ENCODE measurements at places on chromosomes 16 and 17.

DNA sequence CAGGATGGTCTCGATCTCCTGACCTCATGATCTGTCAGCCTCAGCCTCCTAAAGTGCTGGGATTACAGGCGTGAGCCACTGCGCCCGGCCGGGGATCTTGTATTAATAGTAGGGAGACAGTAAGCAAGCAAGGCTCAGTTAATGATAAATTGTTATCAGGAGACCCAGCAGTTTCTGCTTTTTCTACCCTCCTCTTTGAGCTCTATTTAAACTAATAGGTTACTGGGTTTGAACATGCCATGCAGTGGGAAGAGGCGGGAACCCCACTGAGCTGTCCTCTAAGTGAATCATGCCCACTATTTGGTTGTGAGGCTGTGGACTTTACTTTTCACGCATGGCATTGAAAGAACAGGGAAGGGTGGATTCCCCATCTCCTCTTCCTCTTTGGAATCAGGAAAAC is 223.9 kb downstream of the WWOX start:
- DNase-seq, result no peak

- no peak for DNase-seq
Measured at GRCh38 chr17:14741491-14741890, 440.6 kb downstream of the HS3ST3B1 start.

- no peak for DNase-seq
Measured at GRCh38 chr17:72205822-72206221, 85.0 kb downstream of the SOX9 start.

DNA sequence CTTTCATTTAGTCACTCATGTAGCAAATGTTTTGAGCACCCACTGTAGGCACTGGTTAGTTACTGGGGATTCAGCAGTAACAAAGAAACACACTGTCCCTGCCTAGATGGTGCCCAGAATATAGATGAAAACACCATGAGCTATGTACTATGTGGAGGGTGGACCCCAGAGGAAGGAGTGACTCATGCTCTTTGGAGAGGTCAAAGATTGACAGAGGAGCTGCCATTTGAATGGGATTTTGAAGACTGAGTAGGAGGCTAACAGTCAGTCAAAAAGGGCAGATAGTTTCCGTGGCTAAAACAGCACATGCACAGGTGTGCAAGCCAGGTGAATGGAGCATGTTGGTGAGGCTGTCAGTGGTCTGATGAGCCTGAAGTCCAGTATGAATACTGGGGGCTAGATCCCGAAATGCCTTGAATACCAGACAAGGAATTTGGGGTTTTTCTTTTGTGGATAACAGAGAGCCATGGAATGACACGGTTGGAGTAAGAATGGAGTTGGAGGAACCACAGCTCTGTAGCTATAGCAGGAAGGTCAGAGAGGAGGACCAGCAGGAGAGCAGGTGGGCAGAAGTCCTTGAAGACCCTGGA is 6.1 kb downstream of the IL21R start:
- no peak for DNase-seq

DNA sequence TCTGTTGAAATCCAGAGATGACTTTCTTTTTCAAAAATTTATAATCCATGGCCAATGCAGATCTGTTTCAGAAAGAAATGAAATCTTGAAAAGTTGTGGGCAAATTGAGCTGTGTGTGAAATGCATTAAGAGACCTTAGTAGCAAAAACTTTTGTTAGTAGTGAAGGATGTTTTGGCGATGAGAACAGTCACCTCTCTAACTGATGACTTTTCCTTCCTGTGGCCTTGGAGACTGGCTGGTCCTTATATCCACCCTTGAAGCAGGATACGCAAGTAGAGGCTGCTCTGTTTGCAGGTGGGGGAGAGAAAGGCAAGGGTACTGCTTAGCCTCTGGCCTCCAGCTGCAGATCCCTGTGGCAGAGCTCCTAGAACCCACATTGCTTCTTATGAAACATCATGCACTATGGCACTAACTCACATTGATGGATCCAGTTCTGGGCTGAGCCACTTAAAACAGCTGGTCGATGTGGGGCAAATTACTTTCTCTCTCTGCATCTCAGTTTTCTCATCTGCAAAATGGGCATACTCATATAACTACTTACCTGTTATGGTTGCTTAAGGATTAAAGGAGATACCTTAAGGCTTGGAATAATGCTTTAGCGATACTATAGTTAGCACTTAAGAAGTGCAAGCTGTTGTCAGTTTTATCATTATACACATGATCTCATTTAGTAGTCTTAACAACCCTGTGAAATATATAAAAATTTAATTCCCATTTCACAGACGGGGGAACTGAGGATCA is 89.3 kb downstream of the SDR42E1 start:
- no peak for DNase-seq

GRCh38 chr17:1898872-1899271 is 69.1 kb downstream of the RPA1 start:
- DNase-seq, result no peak

DNA sequence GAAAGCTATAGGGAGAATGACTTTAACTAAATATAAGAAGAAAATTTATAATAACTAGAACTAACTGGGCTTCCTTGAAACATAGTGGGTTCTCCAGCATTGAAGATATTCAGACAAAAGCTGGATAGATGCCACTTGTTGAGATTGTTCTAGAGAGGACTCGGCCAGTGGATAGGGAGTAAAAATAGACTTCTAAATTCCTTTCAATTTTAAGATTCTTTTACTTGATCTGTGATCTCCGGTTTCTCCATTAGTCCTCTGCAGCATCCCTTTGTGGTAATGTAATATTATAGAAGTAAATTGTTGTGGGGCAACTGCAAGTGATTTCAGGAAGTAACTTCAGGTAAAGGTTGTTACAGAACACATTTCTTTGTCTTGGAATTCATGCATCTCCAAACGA is 10.3 kb upstream of the RARA start:
- no peak for DNase-seq

DNA sequence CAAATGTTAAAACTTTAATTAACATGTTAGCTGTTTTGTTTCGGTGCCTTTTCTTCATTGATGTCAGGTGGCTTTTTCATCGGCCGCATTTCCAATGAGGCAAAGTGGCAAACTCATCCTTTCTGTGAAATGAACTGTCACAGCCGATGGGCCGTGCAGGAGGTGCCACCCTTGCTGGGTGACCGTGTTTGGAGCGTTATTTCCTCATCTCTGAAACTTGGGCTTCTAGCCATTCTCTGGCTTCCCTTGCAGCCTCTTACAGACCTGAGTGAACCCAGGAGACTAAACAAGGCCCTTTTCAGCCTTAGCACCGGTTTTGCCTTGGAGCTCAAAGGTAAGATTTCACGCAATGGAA is 42.2 kb upstream of the PRSS54 start:
- no peak for DNase-seq

DNA sequence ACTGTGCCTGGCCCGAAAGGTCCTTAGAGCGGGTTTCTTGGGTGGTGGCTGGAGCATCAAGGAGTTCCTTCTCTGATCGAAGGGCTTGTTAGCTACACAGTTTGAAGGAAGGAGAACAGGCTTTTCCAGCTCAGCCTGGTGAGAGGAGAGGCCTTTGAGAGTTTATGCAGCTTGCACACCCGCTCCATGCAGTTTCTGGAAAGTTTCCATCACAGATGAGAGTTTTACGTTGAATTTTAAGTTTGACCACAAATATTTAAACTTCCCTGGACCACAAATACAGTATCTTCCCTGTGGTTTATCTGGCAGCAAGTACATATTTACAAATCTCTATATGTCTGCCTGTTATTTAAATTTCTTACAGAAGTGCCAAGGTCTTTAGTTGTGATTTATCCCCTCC is 56.8 kb downstream of the HIC1 start:
- no peak for DNase-seq

DNA sequence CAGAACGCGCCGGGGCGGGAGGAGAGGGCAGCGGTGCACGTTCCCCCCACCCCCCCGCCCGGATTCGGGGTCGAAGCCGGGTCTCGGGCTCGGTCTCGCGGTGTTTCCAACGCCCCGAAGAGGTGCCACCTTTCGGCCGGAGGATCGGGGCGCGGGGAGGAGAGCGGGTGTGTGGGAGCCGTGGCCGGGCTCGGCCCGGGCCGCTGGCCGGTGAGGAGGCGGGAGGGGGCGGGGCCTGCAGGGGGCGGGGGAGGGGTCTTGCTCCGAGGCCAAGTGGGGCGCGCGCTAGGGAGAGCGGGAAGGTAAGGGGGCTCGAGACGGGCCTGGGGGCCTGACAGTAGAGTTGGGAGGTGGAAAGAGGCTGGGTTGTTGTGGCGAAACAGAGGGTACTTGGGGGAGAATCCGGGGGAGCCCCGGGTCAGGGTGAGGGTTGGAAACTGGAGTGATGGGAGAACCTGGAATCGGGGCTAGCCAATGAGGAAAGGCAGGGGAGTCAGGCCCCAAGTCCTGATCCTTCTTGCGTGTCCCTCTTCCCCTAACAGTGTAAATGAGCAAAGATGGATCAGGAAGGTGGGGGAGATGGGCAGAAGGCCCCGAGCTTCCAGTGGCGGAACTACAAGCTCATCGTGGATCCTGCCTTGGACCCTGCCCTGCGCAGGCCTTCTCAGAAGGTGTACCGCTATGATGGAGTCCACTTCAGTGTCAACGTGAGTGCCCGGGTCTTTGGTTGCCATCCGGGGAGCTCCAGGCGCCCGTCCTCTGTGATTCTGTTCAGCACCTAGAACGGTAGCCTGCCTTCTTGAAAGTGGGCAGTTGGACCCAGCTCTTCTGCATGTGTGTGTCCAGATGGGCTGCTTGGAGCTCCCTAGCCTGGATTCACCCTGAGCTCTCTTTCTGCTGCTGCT is 873 bp downstream of the SETD1A start:
- DNase-seq, result no peak

DNA sequence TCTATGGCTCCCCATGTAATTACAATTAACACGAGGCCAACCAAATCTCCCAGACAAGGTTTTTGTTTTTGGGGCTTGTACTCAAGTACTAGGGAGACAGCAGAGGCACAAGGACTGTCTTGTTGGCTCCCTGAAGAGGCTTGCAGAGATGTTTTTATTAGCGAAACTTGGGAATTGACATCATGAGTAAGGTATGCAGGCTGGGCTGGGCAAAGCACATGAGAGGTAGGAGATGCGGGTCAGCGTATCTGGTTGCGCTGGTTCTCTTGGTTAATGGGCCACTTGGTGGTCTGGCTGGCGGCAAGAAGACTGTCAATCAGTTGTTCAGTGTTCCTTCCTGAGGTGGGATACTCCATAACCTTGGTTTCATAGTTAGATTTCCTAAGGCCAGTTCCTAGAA is 28.9 kb downstream of the LCMT1 start:
- no peak for DNase-seq

DNA sequence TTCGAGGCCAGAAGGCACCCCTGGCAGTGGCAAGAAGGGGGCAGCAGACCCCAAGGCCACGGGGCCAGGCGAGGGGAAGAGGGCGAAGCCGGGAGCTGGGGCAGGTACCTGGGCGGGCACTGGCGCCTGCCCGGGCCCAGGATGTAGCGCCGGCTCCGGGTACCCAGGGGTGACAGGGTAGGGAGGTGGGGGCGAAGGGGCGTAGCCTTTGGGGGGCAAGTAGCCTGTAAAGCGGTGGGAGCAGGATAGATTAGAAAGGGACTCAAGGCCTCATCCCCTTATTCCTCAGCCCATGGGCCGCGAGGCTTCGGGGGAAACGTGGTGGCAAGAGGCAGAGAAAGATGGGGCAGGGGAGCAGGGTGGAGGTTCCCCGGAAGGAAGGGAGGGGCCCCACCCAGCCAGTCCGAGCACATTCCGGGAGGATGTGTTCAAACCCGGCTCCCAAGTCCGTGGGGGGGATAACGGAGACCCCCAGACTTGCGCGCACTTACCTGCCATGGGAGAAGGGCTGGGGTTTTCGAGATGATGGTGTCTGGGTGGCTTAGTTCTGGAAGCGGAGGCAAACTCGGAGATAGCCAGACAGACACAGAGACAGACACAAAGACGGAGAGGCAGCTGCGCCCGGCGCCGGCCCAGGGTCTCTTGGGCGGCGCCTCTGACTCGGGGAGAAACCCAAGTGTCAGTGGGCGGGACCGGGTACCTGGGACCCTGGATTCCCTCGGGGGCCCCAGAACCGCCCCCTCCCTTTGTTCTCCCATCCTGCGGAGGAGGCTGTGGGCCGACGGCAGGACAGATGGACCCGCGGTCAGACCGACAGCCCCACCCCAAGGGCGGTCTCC is 493 bp downstream of the PLSCR3 start:
- no peak for DNase-seq

DNA sequence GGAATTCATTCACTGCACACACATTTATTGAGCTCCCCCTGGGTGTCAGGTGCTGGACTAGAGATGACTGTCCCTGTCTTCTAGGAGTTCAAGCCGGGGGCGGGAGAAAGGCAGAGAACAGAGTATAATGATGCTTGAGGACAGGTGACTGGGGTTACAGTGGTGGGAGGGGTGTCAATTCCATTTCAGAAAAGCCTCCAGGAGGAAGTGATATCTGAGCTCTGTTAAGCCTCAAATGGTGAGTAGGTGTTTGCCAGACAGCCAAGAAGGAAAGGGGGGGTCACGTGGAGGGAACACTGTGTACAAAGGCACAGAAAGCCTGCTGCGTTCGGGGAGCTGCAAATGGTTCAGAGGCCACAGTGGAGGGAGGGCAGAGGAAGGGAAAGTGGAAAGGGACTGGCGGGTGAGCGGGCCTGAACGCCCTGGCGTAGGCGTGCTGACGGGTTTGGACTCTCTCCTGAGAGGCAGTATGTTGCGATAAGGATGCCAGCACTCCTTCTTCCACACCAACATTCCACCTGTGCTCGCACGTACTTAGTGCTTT is 9.7 kb upstream of the NXPH3 start:
- DNase-seq, result no peak

GRCh38 chr17:53707566-53707965 is 115.2 kb upstream of the KIF2B start:
- DNase-seq, result no peak

GRCh38 chr16:6363896-6364607 is 968.6 kb upstream of the RBFOX1 start:
- DNase-seq, result no peak

- DNase-seq, result no peak
Measured at GRCh38 chr17:21174713-21175112, 39.2 kb downstream of the TMEM11 start.

DNA sequence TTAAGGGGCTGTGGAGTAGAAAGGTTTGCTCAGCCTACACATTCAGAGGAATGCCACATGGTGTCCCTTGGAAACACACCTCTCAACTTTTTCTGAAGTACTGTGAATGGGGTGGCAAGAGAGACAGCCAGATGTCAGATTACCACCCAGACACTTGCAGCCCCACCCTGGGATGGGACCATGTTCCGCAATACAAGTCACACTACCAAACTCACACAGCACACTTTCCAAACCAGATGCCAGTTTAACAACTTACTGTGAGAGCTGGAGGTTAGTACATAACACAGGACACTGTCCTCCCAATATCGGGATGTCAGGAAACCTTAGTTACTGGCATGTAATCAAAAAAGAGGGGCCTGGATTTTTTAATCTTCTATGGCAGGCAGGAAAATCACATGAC is 7.9 kb downstream of the USP7 start:
- DNase-seq, result no peak

DNA sequence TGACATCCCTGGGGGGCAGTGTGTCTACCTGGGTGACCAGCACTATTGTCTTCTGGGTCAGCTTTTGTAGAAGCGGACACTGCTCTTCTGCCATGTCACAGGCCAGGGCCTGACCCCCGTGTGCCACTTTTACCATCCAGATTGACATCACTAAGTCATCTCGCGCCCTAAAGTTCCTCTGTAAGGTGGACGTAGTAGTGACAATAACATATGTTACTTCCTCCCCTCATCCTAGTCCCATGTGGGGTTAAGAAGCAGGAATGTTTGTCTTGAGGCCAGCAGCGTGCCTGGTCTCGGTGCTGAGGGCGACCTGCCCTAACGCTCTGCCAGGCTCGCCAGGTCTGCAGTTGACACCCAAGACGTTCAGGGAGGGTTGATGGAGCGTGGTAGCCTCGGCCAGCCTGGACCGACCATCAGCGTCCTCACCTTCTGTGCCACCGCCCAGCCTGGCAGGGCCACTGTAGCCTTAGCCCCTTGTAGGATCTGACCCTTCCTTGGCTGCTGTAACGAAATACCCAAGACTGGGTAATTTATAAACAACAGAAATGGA is 20.7 kb downstream of the GAA start:
- no peak for DNase-seq
